ENCODE measurements at places on chromosomes 6 and 20.
A peak's percentile ranks its signal among the peaks of the same experiment; 100 is the strongest.

DNA sequence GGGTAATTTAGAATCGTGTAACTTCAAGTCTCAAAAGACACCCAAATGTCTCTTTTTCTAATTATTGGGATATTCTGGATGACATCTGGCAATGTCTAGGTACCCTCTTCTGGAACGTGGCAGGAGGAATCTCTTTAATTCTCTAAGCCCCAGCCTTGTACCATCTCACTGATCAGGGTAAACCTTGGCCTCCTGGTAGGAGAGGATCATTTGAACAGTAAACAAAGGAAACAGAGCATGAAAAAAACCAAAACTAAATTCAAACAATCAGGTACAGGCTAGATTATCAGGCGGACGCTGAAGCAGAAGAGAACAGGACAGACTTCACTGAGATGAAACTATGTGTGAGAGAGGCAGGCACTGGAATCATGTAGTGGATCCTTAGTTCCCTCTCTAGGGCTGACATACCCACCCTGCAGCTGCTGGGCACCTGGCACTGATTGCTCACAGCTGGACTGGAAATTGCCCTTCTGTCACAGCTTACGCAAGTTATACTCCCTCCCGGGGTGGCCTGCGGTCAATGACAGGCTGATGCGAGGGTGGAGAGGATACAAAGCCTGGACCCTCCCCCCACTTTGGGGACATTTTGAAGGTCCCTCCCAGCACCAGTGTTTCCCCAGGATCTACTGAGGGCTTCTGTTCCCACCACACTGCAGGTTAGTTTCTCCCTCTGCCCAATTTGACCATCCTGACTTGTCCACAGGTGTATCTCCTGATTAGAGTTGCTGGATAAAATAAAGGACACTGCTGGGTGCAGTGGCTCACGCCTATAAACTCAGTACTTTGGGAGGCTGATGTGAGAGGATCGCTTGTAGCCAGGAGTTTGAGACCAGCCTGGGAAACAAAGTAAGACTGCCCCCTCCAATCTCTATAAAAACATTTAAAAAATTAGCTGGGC is 20.6 kb upstream of the ZBTB24 start:
- no peak for DNase-seq

DNA sequence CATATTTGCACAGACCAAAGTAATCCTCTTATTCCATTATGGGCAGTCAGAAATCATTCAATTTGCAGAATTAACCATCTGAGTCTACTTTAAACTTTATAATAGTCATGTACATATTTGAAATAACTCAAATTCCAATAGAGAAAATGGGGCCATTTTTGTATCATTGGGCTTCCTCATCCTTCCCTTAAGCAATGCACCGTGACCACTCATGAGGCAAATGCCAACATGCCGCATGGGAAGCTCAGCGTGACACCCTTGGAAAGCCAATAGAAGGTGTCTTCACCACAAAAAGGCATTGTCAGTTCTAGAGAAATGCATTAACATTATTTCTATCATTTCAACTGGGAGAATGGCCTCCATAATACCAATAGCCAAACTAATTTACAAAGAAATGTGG is 38.5 kb downstream of the SIM1 start:
- no peak for DNase-seq

DNA sequence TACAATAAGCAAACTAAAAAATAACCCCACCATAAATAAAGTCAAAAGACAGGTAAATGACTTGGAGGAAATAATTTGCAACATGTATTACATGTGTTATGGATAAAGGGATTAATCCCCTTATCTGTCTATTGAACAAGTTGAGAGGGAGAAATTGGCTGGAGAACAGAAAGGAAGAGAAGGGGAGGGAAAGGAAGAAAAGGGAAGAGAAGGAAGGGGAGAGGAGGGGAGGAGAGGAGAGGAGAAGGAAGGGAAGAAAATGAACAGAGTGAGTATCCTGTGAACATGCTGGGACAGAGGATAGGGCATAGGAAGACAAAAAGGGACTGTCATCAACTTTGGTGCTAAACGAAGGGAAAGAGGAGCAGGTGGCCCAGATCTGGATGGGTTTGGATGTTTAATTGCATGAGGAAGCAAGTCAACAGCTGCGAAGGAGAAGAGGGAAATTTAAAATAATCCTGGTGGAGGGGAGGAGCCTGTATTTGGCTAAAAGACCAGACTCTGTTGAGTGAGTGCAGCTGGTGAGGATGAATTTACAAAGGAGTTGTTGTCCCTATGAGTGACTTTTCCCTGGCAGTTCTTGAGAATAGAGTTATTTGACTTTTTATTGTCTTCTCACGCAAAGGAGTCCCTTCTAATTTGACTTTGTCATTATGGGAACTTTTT is 14.2 kb upstream of the SHLD1 start:
- peak; percentile 8 for DNase-seq

DNA sequence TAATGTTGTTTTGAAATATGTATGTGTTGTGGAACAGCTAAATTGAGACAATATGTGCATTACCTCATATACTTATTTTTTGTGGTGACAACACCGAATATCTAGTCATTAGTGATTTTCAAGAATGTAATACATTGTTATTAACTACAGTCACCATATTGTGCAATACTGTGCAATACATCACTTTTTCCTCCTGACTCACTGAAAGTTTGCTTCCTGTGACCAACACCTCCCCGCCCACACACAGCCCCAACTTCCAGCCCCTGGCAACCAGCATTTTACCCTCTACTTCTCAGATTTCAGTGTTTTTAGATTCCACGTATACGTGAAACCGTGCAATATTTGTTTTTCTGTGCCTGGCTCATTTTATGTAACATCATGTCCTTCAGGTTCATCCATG is 627.9 kb downstream of the PRKN start:
- peak; percentile 2 for DNase-seq

- DNase-seq = no peak
These were observed 22.5 kb upstream of the C6orf58 start for GRCh38 chr6:127554435-127555006.

DNA sequence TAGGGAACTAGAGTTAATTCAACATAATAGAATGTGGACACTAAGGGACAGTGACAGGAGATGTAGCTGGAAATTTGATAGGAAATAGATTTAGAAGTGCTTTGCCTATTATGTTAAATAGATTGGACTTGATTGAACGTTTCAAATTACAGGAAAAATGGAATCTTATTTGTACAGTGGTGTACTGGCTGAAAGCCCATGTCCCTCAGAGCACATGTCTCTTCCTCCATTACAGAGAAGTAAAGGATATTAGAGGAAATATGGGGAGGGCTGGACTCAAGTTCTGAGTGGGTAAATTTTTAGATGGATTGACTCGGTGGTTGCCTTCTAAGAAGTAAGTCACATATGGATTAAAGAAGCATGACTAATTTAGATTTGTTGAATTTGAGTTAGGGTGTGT is 11.4 kb downstream of the PKIB start:
- no peak for DNase-seq

DNA sequence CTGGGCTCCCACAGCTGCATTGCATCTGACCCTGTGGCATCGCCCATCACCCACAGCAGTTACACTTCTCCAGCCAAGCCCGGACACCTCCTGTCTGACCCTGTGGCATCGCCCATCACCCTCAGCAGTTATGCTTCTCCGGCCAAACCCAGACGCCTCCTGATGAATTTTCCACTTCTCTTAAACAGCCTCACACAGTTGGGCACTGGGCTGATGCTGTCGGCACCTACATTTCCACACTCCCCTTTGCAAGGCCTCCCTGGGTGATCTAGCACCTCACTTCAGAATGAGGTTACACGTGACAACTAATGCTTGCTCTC is 175.2 kb upstream of the ARID1B start:
- no peak for DNase-seq

GRCh38 chr20:57648878-57649616 is 28.8 kb upstream of the ZBP1 start:
- DNase-seq = no peak

- no peak for DNase-seq
These were observed 215.0 kb upstream of the HSF2 start for GRCh38 chr6:122184401-122184827.

GRCh38 chr6:117547688-117548621 is 54.4 kb downstream of the GOPC start:
- DNase-seq = peak; percentile 50

DNA sequence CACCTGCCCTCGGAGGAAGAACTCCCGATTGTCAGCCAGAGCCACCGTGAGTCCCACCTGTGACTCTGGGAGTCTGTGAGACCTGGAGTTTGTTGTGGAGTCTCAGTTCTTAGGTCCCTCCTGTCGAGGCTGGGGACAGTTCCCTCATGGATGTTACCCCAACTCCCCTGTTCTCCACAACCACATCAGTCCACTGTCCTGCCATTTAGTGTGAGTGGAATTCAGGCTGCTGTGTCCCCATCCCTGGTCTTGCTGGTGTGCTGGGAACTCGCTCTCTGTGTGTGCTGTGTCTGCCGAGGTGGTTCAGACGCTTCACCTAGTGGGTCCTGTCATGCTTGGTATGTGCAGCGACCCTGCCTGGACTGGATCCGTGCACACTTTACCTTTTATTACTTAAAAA is 163.2 kb downstream of the DTNBP1 start:
- DNase-seq = no peak

Data from erythroblast (primary cell).